NCI-H460 (cell line): ENCODE measurements at places on chromosomes 3 and 15. TPM values are rescaled to one million over a fixed set of nuclear protein-coding genes. Genes with fewer than 3 reads are reported as not detected.
A peak's percentile ranks its signal among the peaks of the same experiment; 100 is the strongest.

DNA sequence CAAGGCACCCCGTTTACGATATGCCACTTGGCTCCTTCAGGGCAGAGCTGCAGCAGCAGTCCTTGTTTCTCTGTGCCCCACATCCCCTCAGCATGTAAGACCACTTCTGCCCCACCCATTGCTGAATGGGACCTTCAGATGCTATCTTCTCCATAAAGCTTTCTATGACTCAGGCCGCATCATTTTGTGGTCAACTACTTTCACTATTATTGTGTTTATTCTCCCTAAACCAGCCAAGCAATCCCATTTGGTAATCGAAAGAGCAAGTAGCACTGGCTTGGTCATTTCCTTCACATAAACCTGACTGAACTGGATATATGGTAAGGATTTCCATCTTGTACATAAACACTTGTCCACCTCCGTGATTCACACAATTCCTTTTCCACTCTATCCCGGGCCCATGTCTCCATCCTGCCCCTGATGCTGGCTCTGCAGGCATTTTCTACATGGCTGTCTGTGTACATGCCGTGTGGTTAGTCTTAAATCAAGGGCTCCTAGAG, 25.7 kb downstream of the LIPC start:
- DNase-seq: no peak

DNA sequence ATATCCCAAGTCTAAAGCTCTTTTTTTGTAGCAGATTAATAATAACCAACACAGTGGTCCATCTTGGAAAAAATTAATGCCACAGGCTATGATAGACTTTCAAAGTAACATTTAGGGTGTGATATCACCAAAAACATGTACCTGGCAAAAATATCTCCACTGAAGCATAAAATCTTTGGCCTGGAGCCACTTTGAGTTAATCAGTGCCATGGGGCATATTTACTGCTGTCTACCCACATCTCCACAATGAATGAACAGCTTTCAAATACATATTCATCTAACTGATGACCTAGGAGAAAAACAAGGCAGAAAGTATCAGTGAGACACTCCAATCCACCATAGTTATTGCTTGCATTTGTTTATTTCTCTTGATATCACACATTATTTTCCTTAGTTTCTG, 296.0 kb upstream of the MDFIC2 start:
- no peak for DNase-seq

A4GNT gene
- total RNA-seq: not detected in 2 replicates

- DNase-seq: peak; percentile 66
Observed at GRCh38 chr3:131526801-131527347, 24.1 kb upstream of the MRPL3 start.

DNA sequence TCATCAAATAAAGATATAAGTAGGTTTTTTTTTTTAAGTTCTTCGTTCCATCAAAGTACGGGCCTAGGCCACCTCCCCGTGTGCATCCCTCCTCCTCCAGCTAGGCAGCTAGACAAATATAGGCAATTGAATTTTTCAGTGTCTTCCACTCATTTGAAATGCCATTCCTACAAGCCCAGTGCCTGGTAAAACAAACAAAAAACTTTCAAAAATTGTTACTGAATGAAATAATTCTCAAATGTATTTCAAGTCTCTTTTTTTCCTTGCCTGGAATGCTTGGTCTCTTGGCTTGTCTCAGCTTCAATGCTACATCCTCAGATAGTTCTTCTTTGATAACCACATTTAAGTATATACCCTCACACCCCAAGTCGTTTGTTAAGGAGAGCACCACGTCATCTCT, 3.8 kb downstream of the EIF2AK4 start:
- DNase-seq: no peak

DNA sequence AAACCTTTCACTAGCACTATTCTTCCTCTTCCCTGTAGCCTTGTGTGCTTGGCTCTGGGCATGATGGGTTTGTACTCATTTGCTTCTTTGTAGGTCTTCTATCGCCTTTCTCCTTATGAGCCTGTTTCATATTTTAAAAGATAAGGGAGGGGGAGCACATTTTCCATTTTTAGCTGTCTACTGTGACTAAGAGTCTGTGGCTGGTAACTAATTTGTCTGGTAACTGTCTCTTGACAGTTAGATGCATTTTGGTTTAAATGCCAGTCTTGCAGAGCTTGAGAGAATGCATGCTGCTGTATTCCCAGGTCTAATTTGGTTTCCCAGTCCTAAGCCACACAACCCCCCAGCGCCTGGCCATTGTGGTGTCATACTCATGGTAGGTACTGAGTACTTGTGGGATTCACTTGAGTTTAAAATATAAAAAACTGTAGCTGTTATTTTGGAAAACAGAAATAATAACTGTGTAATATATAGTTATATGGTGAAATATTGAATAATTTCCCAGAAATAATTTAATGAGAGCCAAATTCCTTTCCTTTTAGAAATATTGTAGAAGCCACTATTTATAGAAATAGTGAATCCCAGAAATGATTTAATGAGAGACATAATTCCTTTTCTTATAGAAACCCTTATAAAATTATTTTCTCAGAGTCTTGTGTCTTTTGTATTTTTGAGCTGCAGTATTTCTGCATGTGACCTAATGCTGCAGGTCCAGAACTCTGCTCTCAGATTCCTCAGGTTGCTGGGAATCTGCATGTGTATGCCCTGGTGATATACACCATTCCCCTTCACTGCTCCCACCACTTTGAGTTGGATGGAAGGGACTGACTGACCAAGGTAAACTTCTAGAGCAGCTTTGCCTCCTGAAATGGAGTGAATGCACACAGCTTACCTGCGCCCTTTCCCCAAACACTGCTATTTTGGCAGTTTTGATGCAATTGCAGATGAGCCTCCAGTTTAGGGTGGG, 13.9 kb upstream of the GPR171 start:
- no peak for DNase-seq

- no peak for DNase-seq
Observed at GRCh38 chr3:151925419-151925818, 52.0 kb downstream of the SUCNR1 start.

IDH2 gene
- total RNA-seq: 15.9 and 17.9 TPM in 2 replicates

DNA sequence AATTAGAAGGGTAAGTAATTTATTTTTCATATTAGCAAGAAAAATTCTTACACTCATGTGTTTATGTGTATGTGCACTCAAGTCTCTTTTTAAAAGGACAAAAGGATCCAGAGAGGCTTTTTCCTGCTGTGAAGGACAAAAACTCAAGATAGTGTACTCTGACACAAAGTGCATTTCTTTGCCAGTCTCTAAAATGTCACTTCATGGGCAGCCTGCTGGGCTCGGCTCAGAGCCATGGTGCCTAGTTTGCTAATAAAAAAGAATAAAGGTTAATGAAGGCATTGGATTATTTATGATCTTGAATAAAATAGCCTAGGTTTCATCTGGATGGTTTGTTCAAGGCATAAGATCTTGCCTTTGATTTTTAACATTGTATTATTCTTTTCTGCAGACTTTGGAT, 989.0 kb downstream of the TBL1XR1 start:
- no peak for DNase-seq

PP2D1 gene
- not detected in 2 replicates for total RNA-seq

DNA sequence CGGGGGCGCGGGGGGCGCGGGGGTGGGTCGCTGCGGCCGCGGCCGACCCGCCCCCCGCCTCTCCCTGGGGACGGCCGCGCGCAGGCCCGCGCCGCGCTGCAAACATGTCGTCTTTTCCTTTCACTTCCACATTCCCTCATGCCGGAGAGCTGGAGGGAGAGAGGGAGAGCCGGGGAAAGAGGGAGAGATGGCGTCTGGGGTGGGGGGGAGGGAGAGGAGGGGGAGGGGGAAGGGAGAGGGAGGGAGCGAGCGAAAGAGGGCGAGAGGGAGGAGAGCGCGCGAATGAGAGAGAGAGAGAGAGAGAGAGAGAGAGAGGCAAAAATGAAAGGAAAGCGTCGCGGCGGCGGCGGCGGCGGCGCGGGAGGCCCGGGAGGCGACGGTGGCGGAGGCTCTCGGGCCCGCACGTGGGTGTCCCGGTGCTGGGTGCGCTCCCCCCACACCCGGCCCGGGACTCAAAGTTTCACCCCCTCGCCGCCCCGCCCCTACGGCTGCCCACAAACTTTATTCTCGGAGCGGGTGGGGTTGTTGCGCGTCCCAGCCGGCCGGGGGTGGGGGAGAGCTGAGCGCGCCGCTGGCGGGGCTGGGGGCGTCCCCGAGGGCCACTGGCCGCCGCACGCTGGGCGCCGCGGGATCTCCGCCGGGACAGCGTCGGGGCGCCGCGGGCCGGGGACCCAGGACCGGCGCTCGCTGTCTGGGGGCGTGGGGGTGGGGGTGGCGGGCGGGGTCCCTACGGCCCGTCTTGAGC, 731 bp downstream of the ZNF710 start:
- no peak for DNase-seq
